ENCODE measurements at places on chromosomes 6 and 20.

GRCh38 chr20:37205794-37206193, 26.4 kb upstream of the MROH8 start:
- no peak for DNase-seq

GRCh38 chr6:106163446-106163965, 77.4 kb downstream of the PRDM1 start:
- peak; percentile 56 for DNase-seq

- DNase-seq = no peak
These were observed 184.7 kb upstream of the PRSS16 start for GRCh38 chr6:27062755-27063154.

GRCh38 chr6:155026022-155026705, 31.0 kb downstream of the TIAM2 start:
- DNase-seq = no peak

GRCh38 chr6:99151634-99152346, 197.7 kb downstream of the FAXC start:
- peak; percentile 73 for DNase-seq

DNA sequence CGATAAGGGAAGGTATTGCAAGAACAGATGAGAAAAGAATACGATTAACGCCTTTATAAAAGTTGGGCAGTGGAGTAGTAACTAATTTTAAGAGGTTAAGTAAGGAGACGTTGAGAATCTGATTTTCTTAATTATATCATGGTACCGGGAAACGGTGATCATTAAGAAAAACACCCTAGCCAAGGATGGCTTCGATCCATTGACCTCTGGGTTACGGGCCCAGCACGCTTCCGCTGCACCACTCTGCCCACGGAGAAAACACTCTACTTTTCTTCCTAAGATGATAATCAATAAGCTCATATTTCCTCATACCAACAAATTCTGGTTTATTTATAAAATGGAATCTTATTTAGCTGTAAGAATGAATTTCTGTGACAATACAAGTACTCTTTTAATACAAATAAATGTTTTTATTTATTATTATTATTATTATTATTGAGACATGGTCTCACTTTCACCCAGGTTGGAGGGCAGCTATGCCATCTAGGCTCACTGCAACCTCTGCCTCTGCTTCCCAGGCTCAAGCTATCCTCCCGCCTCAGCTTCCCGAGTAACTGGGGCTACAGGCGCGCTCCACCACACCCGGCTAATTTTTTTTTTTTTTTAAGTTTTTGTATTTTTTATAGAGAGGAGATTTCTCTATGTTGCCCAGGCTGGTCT, 8.3 kb downstream of the POM121L2 start:
- DNase-seq = no peak

- no peak for DNase-seq
These were observed 1339.4 kb downstream of the GRIK2 start for GRCh38 chr6:102732898-102733297.

DNA sequence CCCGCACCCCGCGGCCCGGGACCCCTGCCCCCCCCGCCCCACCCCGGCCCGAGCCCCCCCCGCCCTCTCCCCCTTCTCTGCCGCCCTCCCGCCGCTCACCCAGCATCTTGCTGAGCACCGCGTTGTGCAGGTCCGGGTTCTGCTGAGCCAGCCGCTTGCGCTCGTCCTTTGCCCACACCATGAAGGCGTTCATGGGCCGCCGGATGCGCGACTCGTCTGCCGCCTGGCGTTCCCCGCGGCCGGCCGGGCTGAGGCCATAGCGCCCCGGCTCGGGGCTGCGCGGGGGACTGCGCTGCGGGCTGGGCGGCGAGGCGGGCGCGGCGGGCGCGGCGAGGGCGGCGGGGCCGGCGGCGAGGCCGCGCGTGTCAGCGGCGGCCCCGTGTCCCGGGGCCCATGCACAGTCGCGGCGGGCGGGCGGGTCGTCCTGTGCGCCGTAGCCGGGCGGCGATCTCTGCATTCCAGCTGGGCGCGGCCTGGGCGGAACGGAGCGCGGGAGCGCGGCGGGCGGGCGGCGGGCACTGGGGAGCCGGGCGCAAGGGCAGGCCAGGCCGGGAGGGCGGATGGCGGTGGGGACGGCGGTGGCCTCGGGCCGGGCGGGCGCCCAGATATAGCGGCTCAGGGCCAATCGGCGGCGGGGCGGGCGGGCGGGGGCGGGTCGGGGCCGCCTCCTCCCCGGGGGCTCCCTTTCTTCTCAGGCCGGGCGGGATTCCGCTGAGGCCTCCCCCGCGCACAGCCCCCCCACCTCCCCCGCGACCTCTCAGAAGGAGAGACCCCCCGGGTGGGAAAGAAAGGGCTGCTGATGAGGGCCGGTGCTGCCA, at the start of gene SOX18:
SOX18 (minus strand) TSS at position 580 of the 818 bp plus-strand sequence; CDS start at position 457, 123 bp downstream.
- peak; percentile 57 for DNase-seq

DNA sequence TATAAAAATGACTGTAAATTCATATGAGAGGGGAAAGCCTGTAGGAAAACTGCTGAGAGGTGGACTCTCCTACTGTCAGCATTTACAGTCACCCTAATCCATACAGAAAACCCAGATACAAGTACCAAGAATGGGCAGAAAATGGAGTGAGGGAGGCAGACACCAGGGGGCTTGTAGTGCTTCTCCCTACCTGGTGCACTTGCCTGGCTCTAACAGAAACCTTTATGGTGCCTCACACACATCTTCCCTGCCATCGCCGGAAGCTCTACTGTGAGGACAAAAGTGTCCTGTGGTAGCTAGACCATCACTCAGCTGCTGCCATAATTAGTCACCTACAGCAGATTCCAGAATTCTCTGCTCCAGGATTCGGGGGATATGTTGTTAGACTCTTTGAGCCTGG, 441.3 kb downstream of the TFAP2B start:
- DNase-seq = no peak
